ENCODE measurements at places on chromosomes 12 and 14.

DNA sequence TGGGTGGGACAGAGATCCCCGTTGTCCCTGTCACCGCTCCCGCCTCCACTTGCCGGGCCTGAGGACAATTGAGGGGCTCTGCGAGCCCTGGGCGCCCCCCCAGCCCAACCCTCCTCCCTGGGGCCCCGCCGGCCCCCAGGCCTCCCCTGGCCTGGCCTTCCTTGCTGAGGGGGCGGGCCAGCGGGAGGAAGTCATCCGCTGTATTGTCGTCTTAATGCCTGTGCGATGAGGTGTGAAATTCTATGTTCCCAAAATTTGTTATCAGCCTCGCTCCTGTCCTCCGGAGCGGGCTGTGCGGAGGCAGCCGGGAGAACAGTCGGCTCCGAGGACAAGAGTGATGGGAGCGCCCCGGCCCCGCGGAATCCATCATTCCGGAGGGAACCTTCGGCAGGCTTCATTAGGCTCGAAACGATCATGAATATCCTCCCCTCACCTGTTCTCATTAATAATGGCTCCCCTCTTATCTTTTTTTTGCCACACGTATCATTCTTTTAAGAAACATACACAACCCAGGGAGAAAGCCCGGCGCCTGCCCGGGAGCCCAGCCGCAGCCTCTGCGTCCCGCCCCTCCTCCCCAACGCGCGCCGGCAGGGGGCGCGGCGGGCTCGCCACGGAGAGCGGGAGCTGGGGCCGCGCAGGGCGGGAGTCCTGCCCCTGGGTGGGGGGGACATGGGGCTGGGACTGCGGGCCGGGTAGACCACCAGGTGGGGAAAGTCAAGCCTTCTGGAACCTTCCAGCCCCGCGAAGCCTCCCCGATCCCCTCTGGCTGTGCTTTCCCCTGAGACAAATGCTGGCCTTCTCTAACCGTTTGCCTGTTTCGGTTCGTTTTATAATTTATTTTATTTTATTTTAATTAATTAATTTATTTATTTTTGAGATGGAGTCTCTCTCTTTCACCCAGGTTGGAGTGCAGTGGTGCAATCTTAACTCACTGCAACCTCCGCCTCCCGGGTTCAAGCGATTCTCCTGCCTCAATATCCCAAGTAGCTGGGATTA, 17.1 kb upstream of the DLK1 start:
- DNase-seq: peak; percentile 16

DNA sequence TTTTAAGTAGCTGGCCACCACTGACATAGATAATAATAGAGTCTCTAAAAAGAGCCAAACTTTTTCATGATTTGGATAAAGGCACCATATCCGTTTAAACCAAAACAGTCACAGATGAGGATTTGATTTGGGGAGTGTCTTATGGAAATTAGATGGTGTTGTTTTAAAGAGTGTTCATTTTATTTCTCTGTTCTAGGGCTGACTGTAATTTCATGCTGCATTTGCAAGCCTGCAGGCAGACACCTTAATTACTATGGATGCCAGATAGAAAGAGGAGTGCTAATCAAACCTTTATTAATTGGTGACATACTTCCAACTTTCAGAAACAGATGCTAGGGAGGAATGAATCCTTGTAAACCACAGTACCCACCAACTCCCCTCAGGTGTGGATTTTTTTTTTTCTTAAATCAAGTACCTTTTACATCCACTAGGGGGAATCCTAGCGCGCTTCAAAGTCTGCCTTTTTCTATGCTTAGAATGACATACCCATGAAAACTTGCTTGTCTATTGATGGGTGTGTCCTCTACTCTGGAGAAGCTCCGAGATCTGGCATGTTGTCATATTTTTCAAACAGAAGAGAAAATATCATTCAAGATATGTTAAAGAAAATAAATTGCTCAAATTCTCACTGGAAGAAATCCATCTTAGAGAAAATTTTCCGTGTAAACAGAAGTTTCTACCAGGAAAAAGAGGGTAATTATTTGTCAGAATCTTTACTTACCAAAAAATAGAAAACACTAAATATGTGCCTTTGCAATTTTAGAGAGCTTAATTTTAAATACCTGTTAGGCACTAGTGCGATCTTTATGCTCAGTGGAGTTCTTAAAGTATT, 14.2 kb upstream of the PLXNC1 start:
- DNase-seq: peak; percentile 22

GRCh38 chr12:3017281-3017680, 58.1 kb downstream of the TEAD4 start:
- DNase-seq: no peak

GRCh38 chr12:51694146-51694545, 103.1 kb downstream of the SCN8A start:
- DNase-seq: no peak

- no peak for DNase-seq
Measured at GRCh38 chr14:97164021-97164420, 366.8 kb downstream of the VRK1 start.

- DNase-seq: no peak
Measured at GRCh38 chr14:97850886-97851285, 1053.7 kb downstream of the VRK1 start.

GRCh38 chr12:19647806-19648556, 208.7 kb downstream of the AEBP2 start:
- no peak for DNase-seq

- DNase-seq: no peak
Measured at GRCh38 chr12:99002731-99003130, 357.6 kb downstream of the APAF1 start.

DNA sequence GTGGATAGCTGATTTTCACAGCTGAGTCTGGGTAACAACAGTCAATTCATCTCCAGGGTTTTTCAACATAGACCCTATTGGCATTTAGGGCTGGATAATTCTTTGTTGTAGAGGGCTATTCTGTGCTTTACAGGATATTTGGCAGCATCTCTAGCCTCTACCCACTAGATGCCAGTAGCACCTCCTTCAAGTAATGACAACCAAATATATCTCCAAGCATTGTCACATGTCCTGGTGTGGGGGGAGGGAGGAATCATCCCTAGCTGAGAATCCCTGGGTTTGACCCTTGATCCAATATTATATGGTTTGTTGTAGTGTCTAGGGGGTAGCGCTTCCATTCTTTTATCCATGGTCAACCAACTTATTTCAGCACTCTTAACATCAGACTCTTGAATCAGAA, 157.2 kb downstream of the ANO4 start:
- DNase-seq: no peak

DNA sequence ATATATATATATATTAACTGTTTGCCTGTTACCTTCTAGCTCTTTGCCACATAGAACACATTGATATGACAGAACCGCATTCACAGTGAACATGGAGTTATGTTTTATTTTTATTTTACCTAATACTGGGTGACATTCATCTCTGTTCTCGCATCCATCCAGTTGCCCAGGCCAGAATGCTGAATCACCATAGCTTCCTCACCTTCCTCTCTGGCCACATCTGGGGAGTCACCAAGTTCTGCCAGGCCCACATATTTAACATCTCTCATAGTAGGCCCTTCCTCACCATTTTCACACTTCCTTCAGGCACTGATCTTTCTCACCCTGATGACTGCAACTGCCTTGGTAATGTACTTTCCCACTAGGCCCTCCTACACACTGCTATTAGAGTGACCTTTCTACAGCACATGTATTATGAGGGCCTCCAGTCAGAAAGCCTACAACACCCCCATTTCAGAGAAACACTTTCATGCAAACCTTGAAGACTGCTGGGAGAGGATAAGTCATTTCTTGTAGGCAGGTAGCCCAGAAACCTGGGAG, 106.8 kb downstream of the LGR5 start:
- DNase-seq: no peak

- DNase-seq: no peak
Measured at GRCh38 chr14:53391156-53391555, 238.0 kb upstream of the DDHD1 start.

DNA sequence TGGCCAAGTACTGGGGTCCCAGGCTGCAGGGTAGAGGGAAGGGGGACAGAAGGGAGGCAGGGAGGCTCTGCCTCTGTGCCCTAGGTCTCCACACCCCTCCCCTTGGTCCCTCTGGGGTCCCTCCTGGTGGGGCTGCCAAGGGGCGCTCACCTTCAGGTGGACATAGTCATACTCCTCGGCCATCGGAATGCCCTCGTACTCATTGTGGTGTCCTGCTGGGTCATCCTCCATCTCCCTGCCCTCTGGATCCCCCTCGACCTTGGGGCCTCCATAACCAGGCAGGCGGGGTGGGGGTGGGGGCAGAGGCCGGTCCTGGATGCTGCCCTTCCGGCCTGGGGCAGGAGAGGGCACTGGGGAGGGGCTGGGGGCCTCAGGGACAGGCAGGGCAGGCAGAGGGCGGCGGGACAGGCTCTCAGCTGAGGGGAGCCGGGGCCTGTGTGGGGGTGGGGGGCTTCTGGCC, 5.8 kb downstream of the EFS start:
- DNase-seq: no peak

DNA sequence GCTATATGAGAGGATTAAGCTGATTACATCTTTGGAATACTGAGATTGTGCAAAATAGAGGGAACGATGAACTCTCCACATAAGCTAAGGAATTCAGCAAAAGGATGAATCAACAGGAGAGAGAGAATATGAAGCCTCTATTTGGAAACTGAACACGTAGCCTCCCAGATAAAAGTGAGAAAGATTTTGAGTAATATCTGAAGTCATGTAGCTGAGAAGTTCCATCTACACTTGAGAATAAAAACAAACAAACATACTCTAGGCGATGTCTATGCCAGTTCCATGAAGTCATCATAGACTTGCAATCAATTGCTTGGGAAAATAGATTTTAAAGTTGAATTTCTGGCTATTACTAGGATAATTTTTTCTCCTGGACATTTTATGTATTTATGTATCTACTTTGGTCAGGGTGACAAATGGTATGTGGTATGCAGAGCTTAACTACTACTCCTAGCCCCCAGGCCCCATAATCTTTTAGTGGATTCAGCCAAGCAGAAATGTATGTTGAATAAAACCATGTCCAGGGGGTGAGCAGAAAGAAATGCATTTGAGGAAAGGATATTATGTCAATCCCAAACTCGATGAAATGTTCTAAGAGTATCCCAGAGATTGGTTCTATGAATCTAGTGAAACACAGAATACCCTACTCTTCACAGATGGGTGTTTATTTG, 627.4 kb downstream of the DIO2 start:
- no peak for DNase-seq

DNA sequence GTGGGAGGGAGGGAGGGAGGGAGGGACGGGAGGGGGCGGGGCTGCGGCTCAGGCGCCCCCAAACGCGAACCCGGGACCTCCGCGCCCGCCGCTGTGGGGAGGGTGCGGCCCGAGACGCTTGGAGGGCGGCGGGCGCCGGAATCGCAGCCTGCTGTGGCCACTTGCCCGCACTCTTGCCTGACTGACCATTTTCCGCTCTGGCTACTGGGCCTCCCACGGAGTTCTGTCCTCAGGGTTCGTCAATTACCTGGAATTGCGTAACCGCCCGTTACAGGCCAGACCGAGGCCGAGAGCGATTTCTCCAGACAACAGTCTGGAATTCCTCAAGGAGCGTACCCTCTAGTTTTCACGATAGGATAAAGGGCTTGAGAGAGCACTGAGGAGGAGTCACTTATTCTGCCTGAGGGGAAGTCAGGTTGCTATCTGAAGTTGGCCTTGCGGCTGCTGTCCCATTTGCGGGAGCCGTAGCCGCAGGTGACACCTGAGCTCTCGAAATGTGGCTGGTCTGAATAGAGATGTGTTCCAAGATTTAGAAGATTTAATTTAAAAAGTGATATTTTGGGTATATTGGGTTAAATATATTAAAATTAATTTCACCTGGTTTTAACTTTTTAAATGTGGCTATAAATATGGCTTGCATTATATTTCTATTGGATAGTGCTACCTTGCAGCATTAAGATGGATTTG, 446 bp upstream of the ZNF641 start:
- no peak for DNase-seq

DNA sequence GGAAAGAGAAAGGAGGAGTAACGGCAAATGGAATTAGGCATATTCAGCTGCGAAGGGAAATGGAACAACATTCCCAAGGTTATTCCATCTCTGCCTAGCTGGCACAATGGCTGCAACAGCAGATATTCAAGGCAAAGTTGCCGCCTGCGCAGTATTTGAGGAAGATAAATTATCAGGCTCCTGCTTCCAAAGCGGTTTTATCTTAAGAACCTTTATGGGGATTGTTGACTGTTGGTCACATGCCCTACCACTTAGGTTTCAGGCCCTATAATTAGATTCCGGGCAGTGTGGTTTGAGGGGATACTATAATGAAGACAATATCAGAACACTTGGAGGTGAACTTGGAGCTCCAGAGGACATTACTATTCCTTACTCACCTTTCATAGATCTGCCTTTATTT, 99.7 kb downstream of the FGD4 start:
- no peak for DNase-seq

DNA sequence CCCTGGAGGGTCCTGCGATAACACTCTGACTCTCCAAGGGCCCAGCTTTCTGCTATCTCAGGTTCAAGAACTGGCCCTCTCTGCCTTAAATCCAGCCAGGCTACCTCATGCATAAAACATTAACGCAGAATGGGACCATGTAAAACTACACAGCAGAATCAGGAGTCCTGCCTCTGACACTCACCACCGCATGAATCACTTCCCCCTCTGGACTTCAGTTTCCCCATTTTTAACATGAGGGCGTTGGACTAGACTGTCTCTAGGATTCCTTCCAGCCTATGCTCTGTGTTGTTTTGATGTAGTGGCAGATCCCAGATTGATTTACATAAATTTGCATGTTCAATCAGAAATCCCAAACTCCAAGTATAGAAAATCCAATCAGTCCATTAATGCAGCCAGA, 3.3 kb downstream of the NCKAP5L start:
- DNase-seq: no peak

GRCh38 chr12:15729097-15729496, 60.1 kb downstream of the EPS8 start:
- DNase-seq: no peak

- DNase-seq: no peak
Measured at GRCh38 chr12:100463661-100464060, 10.0 kb upstream of the NR1H4 start.

- no peak for DNase-seq
Measured at GRCh38 chr14:64118892-64119291, 175.3 kb downstream of the ESR2 start.

- DNase-seq: no peak
Measured at GRCh38 chr14:75863221-75863620, 118.6 kb downstream of the TGFB3 start.

GRCh38 chr14:104938960-104939359, 14.3 kb downstream of the PLD4 start:
- DNase-seq: no peak

DNA sequence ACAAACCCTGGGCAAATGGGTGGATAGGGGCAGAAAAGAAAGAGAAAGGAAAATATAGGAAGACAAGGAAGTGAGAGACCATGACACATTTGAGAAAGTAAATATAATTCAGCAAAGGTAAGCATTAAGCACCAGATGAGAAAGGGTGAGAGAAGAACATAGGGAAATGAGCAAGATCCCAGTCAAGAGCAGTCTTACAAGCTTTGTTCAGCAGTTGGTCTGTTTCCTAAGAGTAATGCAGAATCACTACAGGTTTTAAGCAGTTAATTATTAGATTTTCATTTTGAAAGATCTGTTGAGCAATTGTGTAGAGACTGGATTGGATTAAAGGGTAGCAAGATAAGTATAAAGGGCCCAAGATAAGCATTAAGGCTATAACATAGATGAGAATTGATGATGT, 146.3 kb downstream of the PLCZ1 start:
- no peak for DNase-seq

- no peak for DNase-seq
Measured at GRCh38 chr12:60630796-60631195, 1035.0 kb downstream of the SLC16A7 start.
